GM23338 (cell line): ENCODE measurements at places on chromosomes 16 and 17. TPM values are rescaled to one million over a fixed set of nuclear protein-coding genes. Genes with fewer than 3 reads are reported as not detected.

DNA sequence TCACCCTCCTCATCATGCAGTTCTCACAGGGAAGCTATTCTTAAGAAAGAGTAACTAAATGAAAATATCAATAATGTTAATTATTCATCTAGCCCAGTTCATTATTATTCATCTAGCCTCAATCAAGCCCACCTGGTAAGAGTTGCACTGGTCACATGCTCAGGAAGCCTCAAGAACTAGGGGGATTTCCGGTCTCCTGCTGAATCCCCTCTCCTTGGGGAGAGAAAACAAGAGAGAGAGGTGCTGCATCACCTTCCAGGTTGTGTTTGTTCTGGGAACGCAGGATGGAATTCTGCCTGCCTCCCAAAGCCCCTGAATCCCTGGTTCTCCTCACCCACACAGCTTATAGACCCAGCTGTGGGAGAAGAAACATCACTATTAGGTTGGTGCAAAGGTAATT lies 164.0 kb downstream of the PMP22 start:
- H3K4me3 ChIP-seq = no peak overlapping the region
- H3K27ac ChIP-seq = no peak overlapping the region
- H3K4me1 ChIP-seq = peaks cover 11% of the 10 kb centered on the region; the same call in 1 of the 2 replicates
- no peaks in the 10 kb centered on the region for H3K27me3 ChIP-seq

DNA sequence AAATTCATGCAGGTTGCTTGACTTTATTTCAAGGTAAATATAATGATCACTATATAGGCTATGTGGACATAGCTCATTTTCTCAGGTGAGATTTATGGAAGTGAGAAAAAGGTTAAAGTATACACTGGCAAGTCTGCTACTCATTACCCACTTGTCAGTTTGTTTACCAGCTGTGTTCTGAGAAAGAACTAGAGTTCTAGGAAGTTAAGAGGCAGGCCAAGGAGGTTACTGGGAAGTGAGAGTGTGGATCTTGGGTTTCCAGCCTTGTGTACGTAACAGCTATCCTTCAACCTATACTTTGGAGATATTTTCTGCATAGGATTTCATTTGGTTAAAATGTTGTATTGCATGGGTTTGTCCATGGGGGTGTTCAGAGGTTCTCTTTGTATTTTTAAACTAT lies 31.9 kb upstream of the COX10 start:
- no peak for DNase-seq
- H3K4me3 ChIP-seq = no peak overlapping the region
- no peaks in the 10 kb centered on the region for H3K27me3 ChIP-seq
- H3K27ac ChIP-seq = no peak overlapping the region

- no peak overlapping the region for H3K4me3 ChIP-seq
- no peak for DNase-seq
- no peaks in the 10 kb centered on the region for H3K4me1 ChIP-seq
- no peaks in the 10 kb centered on the region for H3K27me3 ChIP-seq
Observed at GRCh38 chr17:30559656-30560055, 82.4 kb downstream of the GOSR1 start.

GRCh38 chr17:50003911-50004310 lies 8.9 kb upstream of the DLX3 start:
- DNase-seq = no peak
- no peaks in the 10 kb centered on the region for H3K4me1 ChIP-seq
- peaks cover 32% of the 10 kb centered on the region for H3K27me3 ChIP-seq
- no peak overlapping the region for H3K4me3 ChIP-seq

DNA sequence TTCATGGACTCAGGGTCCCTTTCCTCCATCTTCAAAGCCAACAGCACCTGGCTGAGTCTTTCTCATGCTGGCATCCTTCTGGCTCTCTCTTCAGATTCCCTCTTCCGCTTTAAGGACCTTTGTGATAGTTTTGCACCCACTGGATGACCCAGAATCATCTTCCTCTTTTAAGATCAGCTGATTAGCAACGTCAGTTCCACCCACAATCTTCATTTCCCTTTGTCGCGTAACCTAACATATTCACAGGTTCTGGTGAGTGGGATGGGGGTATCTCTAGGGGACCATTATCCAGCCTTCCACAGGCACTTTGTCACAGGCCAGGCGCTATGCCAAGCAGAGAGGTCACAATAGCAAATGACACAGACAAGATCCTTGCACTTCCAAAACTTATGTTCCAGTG lies 593.8 kb downstream of the MAF start:
- H3K4me3 ChIP-seq = no peak overlapping the region
- H3K4me1 ChIP-seq = peaks cover 2% of the 10 kb centered on the region
- no peak for DNase-seq

- no peaks in the 10 kb centered on the region for H3K36me3 ChIP-seq
- peaks cover 16% of the 10 kb centered on the region for H3K27me3 ChIP-seq
- H3K4me3 ChIP-seq = no peak overlapping the region
- H3K4me1 ChIP-seq = peaks cover 3% of the 10 kb centered on the region; the same call in 1 of the 2 replicates
Observed at GRCh38 chr16:2855536-2855935, 2.4 kb downstream of the PRSS22 start.

GRCh38 chr16:55853114-55853513 lies 20.2 kb upstream of the CES1 start:
- DNase-seq = no peak
- H3K36me3 ChIP-seq = no peaks in the 10 kb centered on the region
- no peak overlapping the region for H3K27ac ChIP-seq
- H3K27me3 ChIP-seq = no peaks in the 10 kb centered on the region
- H3K4me3 ChIP-seq = no peak overlapping the region

- H3K36me3 ChIP-seq = no peaks in the 10 kb centered on the region
- H3K4me3 ChIP-seq = peak within 1 kb of the TSS; percentile 60
- H3K27me3 ChIP-seq = no peaks in the 10 kb centered on the region
- H3K27ac ChIP-seq = peak within 1 kb of the TSS; percentile 98
- peaks cover 19% of the 10 kb centered on the region for H3K4me1 ChIP-seq
Observed at GRCh38 chr16:68085259-68086071, at the start of gene NFATC3. Gene NFATC3 (plus strand): TSS chr16:68085370. CDS start chr16:68085682, 312 bp downstream.

SNF8 gene
- total RNA-seq = 88.5 and 114 TPM in 2 replicates

GRAP gene
- 0.24 and 0.27 TPM in 2 replicates for total RNA-seq

ZDHHC7 gene
- total RNA-seq = 46.1 and 49.4 TPM in 2 replicates

SYCE1L gene
- total RNA-seq = 0.74 and 3.9 TPM in 2 replicates

KLHL10 gene
- total RNA-seq = 0.27 and 0.42 TPM in 2 replicates

TIMP2 gene
- total RNA-seq = 22.5 and 24.4 TPM in 2 replicates
